Breast epithelium (tissue), 4 donors: ENCODE measurements at places on chromosomes 3 and 15.
A peak's percentile ranks its signal among the peaks of the same experiment; 100 is the strongest.

DNA sequence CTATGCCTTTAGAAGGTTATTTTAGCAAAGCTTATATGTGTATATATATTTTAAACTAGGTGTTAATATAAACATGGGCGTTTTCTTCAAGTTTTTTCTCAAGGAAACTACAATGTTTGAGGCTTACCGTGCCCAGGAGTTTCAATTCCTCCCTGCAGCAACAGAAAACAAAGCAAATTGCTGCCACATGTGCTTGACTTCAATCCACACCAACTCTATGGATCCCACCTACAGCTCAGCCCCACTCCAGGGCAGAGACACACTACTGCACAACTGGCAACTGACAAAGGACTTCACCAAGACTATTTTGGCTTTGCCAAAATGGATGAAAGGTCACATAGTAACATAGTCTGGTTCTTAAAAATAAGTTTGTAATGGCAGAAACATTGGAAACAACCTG lies 346.6 kb downstream of the ERC2 start:
- H3K27me3 ChIP-seq: no peaks in the 10 kb centered on the region
- no peak overlapping the region for H3K27ac ChIP-seq
- no peaks in the 10 kb centered on the region for H3K4me1 ChIP-seq
- H3K4me3 ChIP-seq: no peak overlapping the region
- no peaks in the 10 kb centered on the region for H3K36me3 ChIP-seq

DNA sequence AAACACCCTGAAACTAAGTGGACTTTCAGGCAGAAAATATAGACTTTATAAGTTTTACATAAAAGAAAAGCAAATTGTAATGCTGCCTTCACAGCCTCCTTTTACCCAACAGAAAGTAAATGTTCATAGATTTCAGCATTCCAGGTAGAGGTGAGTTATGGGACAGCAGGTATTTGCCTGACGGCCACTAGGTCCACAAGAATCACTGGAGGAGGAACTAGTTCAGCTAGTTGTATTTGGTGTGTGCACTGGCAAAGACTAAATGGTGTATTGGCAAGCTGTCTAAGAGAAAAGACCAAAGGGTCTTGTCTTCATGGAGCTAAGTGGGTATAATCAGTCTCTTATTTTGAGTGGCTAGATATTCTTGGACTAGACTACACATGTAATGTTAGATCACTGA lies 34.2 kb downstream of the ZNF654 start:
- H3K36me3 ChIP-seq: peaks cover 5% of the 10 kb centered on the region
- H3K27me3 ChIP-seq: no peaks in the 10 kb centered on the region
- no peak overlapping the region for H3K4me3 ChIP-seq
- no peaks in the 10 kb centered on the region for H3K4me1 ChIP-seq

DNA sequence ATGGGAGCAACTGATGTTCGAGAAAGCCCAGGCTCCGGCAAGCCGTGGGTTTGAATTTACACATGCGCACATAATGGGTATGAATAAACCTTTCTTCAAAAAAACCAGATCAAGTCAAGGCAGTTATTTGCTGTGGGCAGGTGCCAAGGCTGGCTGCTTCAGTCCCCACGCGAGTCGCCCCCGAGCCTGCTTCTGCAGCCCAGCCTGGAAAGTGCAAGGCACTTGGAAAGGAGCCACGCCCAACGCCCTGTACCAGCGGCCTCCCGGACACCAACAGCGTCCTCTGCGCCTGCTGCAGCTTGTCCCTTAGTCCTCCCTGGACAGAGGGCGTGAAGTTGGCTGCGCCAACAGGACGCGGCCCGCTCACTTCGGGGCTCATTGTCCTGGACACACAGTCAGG lies 68.9 kb downstream of the KLF15 start:
- no peak for DNase-seq
- peak overlapping the region; percentile 67 for H3K27ac ChIP-seq
- H3K27me3 ChIP-seq: no peaks in the 10 kb centered on the region
- no peaks in the 10 kb centered on the region for H3K36me3 ChIP-seq

- no peak overlapping the region for H3K27ac ChIP-seq
- no peaks in the 10 kb centered on the region for H3K36me3 ChIP-seq
- no peaks in the 10 kb centered on the region for H3K4me1 ChIP-seq
Measured at GRCh38 chr3:150317469-150317868, 90.6 kb upstream of the TSC22D2 start.

GRCh38 chr3:10775259-10775658 lies 40.8 kb upstream of the SLC6A11 start:
- no peak overlapping the region for H3K27ac ChIP-seq
- no peaks in the 10 kb centered on the region for H3K27me3 ChIP-seq
- no peak for DNase-seq
- H3K4me3 ChIP-seq: no peak overlapping the region

DNA sequence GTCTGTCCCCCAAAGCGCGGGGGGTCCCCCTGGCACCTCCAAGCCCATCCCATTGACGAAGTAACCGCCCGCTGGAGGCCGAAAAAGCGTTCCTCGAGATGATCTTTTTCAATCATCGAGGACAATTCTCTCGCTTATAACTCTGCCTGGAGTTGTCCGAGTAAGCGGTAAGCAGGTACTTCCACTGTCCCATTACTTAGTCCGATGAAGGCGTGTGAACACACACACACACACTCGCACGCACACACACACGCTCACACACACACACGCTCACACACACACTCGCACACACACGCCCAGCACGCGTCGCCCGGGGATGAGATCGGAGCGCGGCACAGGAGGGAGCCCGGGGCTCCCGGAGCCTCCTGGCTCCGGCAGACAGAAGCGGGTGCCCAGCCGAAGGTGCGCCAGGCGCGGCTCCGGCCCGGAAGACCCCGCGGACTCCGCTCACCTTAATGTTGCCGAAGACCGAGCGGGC lies 430 bp downstream of the SLCO2A1 start:
- H3K4me3 ChIP-seq: peak overlapping the region; percentile 95
- no peaks in the 10 kb centered on the region for H3K27me3 ChIP-seq
- peak overlapping the region; percentile 82 for H3K27ac ChIP-seq
- H3K36me3 ChIP-seq: no peaks in the 10 kb centered on the region
- no peak for DNase-seq
- no peaks in the 10 kb centered on the region for H3K4me1 ChIP-seq

DNA sequence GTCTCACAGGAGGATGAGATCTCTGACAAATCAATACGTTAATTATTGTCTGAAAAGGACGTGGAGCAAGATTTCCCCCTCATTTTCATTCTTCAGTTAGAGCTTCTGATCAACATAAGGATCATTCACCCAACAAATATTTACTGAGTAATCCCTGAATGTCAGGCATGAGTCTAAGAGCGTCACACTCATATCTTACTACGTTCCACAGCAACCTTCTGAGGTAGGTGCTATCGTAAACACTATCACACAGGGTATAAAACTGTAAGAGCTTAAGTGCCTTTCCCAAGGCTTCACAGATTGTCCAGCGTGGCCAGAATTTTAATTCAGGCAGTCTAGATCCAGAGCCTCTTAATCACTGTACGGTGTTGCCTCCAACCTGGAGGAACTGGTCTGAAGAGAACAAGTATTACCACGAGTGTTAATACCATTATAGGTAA lies 10.6 kb upstream of the TM4SF1 start:
- no peaks in the 10 kb centered on the region for H3K4me1 ChIP-seq
- H3K36me3 ChIP-seq: no peaks in the 10 kb centered on the region
- DNase-seq: no peak
- H3K27me3 ChIP-seq: no peaks in the 10 kb centered on the region

GRCh38 chr3:27632431-27633223 lies 89.5 kb downstream of the EOMES start:
- peak overlapping the region; percentile 90 for H3K27ac ChIP-seq
- no peaks in the 10 kb centered on the region for H3K36me3 ChIP-seq
- peak overlapping the region; percentile 65 for H3K4me3 ChIP-seq
- no peaks in the 10 kb centered on the region for H3K4me1 ChIP-seq

- no peaks in the 10 kb centered on the region for H3K4me1 ChIP-seq
- no peak overlapping the region for H3K27ac ChIP-seq
- no peaks in the 10 kb centered on the region for H3K27me3 ChIP-seq
- H3K4me3 ChIP-seq: no peak overlapping the region
Measured at GRCh38 chr3:117656391-117656790, 946.8 kb downstream of the TUSC7 start.

- H3K4me3 ChIP-seq: no peak overlapping the region
- DNase-seq: no peak
Measured at GRCh38 chr15:24919446-24919845, 35.3 kb upstream of the SNRPN start.

DNA sequence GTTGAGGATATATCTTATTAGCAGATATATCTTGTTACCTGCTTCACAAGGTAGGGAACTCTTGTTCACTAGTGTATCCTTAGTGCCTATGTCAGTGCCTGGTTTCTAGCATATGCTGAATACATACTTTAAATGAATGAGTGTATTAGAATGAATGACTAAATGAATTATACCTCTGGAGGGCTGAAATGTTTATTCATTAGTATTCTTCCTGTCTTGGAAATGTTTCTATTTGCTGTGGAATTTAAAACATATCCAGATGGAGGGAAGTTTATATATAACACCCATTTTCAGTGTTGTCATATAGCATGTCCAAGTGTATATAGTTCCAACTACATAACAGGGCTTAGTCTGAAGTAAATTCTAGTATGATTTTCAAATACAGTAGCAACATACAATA lies 581.5 kb downstream of the TBL1XR1 start:
- H3K4me3 ChIP-seq: no peak overlapping the region
- no peak overlapping the region for H3K27ac ChIP-seq
- DNase-seq: no peak
- no peaks in the 10 kb centered on the region for H3K4me1 ChIP-seq
- H3K27me3 ChIP-seq: no peaks in the 10 kb centered on the region

- H3K27ac ChIP-seq: no peak overlapping the region
- DNase-seq: no peak
- H3K4me1 ChIP-seq: no peaks in the 10 kb centered on the region
- H3K36me3 ChIP-seq: no peaks in the 10 kb centered on the region
Measured at GRCh38 chr15:60228101-60228500, 169.7 kb downstream of the ANXA2 start.

DNA sequence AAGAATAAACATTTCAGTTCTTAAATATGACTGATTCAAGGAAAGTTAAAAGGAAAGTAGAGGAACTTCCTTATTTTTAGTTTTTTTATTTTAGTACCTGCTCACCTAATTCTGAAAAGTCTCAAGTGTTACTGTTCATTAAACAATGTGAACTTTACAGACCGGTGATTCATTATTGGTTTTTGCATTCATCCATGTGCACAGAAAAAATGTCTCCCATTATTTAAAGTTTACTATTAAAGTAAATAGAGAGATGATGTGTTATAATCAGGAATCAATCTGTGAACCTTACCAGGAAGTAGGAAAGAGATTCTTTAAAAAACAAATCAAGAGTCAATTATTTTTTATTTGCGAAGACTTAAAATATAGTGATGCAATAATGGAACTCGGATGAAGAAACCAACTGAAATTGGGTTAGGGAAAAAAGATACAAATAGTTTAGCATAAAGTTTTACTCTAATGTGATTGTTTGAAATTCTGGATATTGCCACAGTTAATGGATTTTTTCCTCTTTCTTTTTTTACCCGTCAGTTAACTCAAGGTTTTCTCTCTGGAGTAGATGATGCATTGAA lies 119.4 kb upstream of the SAMMSON start:
- DNase-seq: no peak
- H3K4me1 ChIP-seq: no peaks in the 10 kb centered on the region
- no peaks in the 10 kb centered on the region for H3K27me3 ChIP-seq
- no peak overlapping the region for H3K4me3 ChIP-seq

DNA sequence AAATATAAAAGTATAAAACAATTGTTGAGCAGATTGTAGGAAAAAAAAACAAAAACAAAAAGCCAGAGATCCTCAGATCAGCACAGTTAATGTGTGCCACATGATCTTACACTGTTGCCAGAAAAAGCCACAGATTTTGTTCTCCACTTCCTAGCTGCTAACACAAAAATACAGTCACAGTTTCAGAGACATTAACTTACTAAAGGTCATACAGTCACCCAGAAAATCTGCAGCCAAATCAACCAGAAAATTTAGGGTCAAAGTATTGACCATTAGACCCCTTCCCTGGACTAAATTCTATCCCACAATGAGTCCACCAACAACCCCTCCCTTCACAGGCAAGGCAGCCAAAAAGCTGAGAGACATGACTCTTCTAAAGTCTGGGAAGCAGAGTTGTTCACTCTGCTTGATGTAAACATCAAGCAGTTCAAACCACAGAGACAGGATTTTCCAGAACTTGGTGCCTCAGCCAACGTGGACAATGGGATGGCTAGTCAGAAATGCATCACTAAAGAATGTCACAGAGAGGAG lies 59.1 kb downstream of the SST start:
- no peaks in the 10 kb centered on the region for H3K4me1 ChIP-seq
- H3K36me3 ChIP-seq: no peaks in the 10 kb centered on the region
- no peaks in the 10 kb centered on the region for H3K27me3 ChIP-seq
- DNase-seq: peak; percentile 22
- H3K4me3 ChIP-seq: no peak overlapping the region

- H3K4me1 ChIP-seq: no peaks in the 10 kb centered on the region
- H3K4me3 ChIP-seq: no peak overlapping the region
- H3K27ac ChIP-seq: no peak overlapping the region
Measured at GRCh38 chr15:84892786-84893307, 8.4 kb downstream of the SLC28A1 start.

DNA sequence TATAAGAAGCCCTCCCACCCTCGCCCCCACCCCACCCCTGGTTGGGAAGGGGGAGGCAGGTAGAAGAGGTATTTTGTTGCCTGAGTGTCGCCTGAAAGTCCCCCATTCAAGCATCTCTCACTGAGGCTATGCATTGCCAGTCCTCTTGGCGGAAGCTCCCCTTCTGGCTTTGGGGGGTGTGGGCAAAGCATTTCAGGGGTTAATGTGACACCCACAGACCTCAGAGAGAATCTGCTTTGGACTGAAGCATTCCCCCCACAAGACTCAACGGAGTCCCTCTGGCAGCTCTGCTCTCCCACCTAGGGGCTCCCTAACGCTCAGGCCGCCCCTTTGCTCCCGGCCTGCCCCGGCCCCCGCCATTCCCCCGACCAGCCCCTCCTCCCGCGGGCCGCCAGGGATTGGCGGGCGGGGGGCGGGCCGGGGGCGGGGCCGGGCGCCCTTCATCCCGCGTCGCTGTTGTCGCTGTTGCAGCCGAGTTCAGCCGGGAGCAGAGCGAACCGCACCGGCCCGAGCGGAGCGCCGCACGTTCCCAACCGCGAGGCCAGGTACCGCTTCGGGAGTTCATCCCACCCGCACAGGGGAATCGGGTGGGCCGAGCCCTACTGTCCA lies at the start of gene SLC38A3:
Gene SLC38A3, plus strand, starts transcription at position 468 of the 609 bp plus-strand sequence. CDS start 8,929 bp downstream, outside the sequence.
- H3K4me3 ChIP-seq: peak within 1 kb of the TSS; percentile 68
- no peaks in the 10 kb centered on the region for H3K36me3 ChIP-seq
- DNase-seq: no peak
- no peaks in the 10 kb centered on the region for H3K27me3 ChIP-seq
- peaks cover 4% of the 10 kb centered on the region for H3K4me1 ChIP-seq
